ENCODE measurements at places on chromosomes 11 and 22.

DNA sequence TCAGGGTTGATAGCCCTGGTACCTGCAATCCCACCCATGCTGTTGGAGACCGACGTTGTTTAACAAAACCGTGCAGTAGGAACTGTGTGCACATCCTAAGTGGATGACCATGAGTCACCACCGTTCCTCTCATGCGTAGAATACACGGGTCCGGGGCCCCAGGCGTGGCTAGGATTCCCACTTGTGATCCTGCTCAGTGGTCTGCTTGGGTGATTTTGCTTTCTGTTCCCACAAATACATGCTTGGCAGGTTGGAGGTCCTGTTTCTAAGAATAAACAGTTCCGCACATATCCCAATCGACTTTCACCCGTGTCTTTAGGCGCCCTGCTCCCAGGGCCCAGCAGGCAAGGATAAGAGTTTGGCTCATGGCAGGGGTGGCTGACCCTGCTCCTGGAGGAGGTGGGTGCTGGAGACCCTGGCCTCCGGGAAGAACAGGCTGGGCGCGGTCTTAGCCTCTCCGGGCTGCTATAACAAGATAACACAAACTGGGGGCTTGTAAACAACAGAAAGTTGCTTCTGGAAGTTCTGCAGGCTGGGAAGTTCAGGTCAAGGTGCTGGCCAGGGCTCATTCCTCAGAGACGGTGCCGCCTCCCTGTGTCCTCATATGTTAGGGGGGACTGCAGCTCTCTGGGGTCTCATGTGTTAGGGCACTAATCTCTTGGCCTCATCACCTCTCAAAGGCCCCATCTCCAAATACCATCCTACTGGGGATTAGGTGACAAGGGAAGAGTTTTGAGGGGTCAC is 1028.3 kb downstream of the BRD1 start:
- no peak for DNase-seq

GRCh38 chr22:22178992-22179391 is 65.6 kb upstream of the VPREB1 start:
- no peak for DNase-seq

DNA sequence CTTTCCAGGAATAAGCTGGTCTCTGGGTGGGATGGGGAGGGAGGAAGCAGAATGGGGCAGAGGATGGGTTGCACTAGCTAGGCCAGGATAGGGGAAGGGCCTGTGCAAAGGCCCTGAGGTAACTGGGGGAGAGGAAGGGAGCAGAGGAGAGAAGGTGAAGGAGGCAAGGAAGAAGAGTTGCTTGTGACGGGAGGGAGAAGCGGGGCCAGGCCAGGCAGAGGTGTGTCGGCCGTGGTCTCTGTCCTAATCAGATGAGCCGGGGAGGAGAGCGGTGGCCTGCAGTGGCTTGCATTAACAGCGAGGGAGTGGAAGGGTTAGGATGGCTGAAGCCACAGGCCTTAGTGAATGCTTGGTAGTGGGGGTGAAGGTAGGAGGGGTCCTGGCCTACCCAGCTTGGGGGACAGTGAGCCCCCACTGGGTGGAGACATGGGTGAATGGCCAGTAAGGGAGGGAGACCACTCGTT is 6.0 kb upstream of the DERL3 start:
- no peak for DNase-seq

DNA sequence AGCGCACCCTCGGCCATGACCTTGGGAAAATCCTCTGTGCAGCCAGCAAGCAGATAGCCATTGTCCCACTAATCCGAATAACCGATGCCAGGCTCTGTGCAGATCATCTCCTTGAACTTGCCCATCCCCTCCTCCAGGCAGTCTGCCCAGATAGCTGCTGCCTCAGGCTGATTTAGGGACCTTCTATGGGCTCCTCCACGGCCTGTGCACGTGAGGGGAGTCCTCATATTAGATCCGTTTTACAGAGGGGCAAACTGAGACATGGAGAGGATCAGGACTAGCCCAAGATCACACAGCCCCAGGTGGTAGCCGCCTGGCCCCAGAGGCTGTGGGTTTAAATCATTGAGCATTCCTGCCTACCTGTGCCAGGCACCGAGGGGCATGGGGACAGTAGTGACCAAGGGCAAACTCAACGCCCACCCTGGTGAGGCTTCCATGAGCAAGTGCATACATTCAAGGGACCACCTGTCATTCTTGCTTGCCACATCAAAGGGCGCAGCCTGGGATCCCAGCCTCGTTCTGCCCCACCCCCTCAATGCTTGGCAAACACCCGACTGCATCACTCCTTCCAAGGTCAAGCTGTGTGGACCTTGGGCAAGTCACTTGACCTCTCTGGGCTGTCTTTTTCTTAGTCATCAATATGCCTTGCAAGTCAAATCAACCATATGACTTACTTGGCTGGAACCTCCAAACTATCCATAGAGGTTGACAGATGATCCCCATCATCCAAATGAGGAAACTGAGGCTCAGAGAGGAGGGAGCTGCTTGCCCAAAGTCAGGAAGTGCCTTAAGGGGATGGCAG is 131.6 kb downstream of the MN1 start:
- DNase-seq = no peak

DNA sequence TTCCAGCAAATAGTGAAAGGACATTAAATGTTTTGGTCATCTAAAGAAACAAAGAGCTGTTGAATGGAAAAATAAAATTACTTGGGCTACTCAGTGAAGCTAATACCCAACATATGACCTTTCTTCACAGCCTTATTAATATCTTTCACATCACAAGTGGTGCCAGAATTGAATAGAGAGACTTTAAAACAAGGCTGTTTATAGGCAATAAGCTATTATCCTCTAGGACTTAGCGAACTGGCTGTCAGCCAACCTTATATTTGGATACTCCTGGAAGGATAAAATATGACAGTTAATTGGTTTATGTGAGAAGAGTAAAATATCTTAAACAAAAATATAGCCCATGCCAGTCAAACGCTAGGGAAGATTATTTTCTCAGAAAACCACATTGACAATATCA is 225.5 kb upstream of the BLID start:
- peak; percentile 30 for DNase-seq

GRCh38 chr11:79332017-79332416 is 108.8 kb downstream of the TENM4 start:
- DNase-seq = no peak

- DNase-seq = no peak
These were observed 14.6 kb upstream of the ARHGEF17 start for GRCh38 chr11:73293356-73293936.

DNA sequence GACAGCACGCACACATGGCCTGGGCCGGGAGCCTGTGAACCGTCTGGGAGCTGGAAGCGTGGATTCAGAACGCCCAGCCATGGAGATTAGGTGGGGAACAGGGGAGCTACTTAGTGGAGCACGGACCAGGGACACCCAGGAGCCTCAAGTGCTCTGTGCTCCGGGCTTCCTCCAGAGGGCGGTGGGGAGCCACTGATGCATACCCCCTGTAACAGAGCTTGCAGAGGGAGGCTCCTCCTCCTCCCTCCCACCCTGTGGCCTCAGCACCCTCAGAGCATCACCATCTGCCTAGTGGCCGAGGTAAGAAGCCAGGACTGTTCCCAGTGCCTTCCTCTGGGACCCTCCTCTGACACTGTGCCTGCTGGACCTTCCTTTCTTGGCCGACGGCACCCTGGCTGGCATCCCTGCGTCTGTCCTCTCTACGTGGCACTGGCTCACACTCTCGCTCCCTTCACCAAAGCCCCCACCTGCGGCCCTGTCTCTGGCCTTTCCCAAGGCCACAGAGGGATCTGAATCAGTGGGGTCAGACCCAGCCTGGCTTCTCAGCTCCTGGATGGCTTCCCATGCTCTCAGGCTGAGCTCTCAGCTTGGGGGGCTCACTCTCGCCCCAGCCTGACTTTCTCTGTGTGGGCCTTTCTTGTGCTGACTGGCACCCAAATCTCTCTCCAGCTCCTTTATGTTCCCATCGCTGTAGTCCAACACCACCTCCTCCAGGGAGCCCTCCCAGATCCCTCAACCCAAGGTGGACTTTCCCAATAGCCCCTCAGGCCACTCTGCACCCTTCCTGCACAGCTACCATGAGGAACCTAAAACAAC is 780.9 kb downstream of the BRD1 start:
- DNase-seq = no peak

- DNase-seq = no peak
These were observed 43.8 kb downstream of the CHRDL2 start for GRCh38 chr11:74687237-74688023.

DNA sequence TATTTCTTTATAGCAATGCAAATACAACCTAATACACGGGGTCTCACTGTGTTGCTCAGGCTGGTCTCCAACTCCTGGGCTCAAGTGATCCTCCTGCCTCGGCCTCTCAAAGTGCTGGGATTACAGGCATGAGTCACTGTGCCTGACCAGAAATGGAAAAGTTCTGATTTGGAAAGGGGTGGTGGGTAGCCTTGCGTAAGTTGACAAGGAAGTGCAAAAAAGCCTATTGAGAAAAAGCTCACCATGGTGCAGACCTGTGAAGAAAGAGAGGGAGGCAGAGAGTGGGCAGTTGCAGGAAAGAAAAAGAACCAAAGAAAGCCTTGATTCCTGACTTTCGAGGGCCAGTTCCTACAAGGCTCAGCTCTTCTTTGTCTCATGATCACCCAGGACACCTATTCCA is 27.1 kb downstream of the AGBL2 start:
- DNase-seq = no peak

- DNase-seq = no peak
These were observed 61.2 kb downstream of the TBC1D22A start for GRCh38 chr22:46823654-46824053.

GRCh38 chr11:13776134-13776815 is 107.8 kb downstream of the FAR1 start:
- DNase-seq = no peak

DNA sequence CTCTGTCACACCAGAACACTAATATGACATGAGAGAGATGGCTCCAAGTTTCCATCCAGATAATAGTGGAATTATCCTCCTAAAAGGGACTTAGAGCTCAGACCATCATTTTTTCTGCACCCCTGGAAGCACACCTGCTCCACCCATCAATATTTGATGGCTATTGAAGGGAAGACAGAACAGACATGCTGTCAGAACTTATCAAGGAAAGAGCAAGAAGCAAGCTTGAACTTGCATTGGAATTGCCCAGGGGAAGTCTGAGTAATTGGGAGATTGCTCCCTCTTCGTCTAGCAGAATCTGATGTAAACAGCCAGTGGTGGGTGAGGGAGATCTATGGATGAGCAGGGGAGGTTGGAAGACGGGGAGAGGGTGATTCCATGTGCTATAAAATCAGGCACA is 874.4 kb upstream of the TENM4 start:
- no peak for DNase-seq

DNA sequence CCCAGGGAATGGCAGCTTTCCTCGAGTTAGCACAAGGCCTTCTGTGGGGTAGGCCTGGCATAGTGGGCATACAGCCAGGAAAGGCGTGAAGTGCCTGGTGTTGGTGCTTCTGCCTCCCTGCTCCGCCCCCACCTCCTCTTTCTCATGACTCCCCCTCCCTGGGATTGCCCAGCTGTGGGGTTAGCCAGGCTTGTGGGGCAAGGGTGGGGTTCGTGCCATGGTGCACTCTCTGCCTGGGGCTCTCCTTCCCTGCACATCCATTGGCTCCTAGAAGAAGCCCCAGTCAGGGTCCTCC is 236.8 kb upstream of the NCAM1 start:
- DNase-seq = no peak

- no peak for DNase-seq
These were observed 75.2 kb downstream of the GUCY1A2 start for GRCh38 chr11:106943089-106943488.

DNA sequence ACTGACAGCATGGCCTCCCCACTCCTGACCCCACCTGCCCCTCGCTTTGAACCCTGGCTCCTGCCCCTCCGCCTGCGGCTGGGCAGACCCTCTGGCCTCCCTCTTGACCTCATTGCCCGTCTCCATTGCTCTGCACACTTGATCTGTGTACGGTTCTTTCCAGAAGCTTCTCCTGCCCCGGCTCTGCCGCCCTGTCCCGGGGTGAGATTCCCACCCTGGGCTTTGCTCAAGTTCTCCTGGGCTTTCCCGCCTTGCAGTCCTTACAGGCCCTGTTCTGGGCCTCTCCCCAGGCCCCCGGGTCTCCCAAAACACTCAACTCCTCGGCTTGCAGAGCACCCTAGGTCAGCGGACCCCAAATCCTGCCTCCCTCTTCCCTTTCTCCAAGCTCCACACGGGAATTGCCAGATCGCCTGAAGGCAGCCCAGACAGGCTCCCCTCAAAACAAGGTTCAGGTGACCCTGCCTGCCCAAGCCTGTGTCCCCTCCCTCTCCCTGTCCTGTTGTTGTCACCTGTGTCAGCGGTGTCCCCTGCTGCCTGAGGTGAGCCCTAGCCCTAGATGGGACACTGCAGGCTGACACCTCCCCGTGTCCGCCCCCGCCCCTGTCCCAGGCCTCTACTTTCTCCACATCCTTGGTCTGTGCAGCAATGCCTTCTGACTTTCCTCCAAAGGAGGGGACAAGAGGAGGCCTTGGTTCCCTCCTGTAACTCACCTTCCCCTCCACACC is 1.5 kb downstream of the GAL start:
- no peak for DNase-seq

DNA sequence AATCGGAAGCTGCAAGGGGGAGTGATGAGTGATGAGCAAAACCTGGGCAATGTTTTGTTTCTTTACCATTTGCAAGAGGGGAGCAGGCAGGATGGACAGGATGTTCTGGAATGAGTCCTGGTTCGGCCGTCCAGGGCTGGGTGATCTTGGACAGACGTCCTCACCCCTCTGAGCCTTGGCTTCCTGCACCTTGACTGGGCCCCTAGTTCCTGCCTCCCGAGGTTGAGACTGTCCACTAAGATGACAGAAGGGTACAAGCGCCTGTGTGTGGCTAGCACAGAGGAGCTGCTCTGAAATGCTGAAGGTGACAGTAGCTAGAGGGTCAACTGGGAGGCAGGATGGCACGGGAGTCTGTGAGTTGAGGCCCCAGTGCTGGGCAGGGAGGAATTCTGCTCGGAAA is 306.2 kb downstream of the MN1 start:
- no peak for DNase-seq

Data from muscle of back (tissue), 13 donors.